RPMI7951 (cell line): ENCODE measurements at places on chromosomes 3 and 15. TPM values are rescaled to one million over a fixed set of nuclear protein-coding genes. Genes with fewer than 3 reads are reported as not detected.

DNA sequence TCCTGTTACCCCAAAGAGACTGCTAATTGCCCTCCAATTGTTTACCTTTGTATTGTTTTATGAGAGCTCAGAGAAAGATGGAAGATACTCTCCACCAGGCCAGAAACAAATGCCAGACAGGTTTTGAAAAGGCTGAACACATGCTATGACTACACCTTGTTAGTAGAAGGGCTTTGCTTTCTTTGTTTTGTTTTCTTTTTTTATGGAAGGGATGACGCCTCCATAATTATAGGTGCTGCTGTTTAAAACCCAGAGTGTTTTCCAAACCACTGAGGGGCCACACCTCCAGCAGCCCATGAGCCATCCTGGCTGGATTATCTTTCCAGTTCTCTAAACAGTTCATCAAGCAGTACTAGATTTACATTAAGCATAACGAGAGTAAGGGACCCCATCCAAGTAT is 5.6 kb upstream of the FOXP1 start:
- no peak for DNase-seq

DNA sequence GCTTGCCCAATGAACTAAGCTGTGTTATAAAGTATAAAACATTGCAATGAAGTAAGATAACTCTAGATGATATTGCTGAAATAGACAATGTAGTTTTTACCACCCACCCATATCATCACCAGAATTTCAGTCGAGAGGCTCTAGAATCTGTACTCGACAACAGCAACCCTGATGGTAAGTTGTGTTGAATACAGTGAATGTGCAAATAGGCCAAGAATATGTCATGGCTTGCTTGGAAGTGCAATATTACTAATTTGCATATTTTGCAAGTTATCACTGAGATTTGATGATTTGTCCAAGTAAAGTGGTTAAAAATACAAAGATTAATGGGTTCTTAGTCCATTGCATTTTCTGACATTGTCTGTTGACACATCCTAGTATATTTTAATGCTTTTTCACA is 90.6 kb upstream of the TUSC7 start:
- no peak for DNase-seq

GRCh38 chr15:27861171-27861570 is 237.9 kb downstream of the OCA2 start:
- no peak for DNase-seq

- no peak for DNase-seq
Observed at GRCh38 chr15:77775837-77776236, 143.1 kb upstream of the LINGO1 start.

GRCh38 chr15:29452881-29453731 is 183.5 kb upstream of the NSMCE3 start:
- peak; percentile 65 for DNase-seq

- no peak for DNase-seq
Observed at GRCh38 chr3:119652306-119653033, 7.9 kb downstream of the POPDC2 start.

- DNase-seq: no peak
Observed at GRCh38 chr15:25739687-25740121, 123.4 kb downstream of the ATP10A start.

- DNase-seq: no peak
Observed at GRCh38 chr3:56200251-56200650, 268.0 kb downstream of the ERC2 start.

- no peak for DNase-seq
Observed at GRCh38 chr15:52485290-52485689, 43.4 kb downstream of the MYO5A start.

DNA sequence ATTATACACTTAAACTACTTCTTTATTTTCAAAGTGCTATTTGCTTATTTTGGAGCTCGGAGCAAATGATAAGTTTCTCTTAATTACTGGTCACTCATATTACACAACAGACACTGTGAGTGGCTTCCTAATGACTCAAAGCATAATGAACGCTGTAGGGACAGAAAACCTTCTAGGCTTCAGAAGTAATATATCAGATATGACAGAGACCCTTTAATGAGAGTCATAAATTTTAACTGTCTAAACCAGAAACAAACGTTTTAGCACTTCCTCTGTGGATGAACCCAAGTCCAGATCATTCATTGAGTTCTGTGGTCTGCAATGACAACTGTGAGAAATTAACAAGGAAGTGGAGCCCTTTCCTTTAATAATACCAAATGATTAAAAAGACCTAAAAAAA is 66.6 kb downstream of the ARPP21 start:
- DNase-seq: no peak

GRCh38 chr15:34837246-34838016 is 42.1 kb upstream of the ACTC1 start:
- peak; percentile 90 for DNase-seq

DNA sequence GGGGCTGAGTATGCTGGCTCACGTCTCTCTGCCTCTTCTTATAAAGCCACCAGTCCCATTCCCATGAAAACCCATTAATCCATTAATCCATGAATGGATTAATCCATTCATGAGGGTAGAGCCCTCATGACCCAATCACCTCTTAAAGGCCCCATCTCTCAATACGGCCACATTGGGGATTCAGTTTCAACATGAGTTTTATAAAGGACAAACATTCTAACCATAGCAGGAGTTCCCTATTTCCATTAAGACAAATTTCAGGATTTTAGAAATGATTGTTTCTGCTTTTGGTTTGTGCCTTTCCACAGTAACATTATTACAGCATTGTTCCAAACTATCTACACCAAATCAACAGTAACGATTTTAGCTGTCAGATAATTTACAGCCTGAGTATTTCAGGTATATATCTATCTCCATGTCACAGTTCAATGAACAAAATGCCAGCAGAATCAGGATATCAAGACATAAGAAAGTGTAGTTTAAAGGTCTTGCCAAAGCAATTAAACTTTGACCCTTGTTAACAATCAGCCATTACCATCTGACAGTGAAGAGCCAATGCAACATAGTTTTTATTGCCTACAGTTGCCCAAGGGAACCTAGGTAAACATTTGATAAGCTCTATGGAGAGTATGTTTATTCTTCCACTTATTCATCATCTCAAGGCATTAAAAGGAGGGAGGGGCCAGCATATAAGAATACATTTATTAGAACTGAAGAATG is 3.8 kb downstream of the TSPAN3 start:
- no peak for DNase-seq

GRCh38 chr3:177041021-177041729 is 156.1 kb downstream of the TBL1XR1 start:
- DNase-seq: no peak

GRCh38 chr3:99543796-99544195 is 94.6 kb upstream of the COL8A1 start:
- no peak for DNase-seq

GRCh38 chr3:138389841-138390581 is 41.6 kb downstream of the MRAS start:
- peak; percentile 90 for DNase-seq

GRCh38 chr3:73591286-73591800 is 33.4 kb downstream of the PDZRN3 start:
- no peak for DNase-seq

DNA sequence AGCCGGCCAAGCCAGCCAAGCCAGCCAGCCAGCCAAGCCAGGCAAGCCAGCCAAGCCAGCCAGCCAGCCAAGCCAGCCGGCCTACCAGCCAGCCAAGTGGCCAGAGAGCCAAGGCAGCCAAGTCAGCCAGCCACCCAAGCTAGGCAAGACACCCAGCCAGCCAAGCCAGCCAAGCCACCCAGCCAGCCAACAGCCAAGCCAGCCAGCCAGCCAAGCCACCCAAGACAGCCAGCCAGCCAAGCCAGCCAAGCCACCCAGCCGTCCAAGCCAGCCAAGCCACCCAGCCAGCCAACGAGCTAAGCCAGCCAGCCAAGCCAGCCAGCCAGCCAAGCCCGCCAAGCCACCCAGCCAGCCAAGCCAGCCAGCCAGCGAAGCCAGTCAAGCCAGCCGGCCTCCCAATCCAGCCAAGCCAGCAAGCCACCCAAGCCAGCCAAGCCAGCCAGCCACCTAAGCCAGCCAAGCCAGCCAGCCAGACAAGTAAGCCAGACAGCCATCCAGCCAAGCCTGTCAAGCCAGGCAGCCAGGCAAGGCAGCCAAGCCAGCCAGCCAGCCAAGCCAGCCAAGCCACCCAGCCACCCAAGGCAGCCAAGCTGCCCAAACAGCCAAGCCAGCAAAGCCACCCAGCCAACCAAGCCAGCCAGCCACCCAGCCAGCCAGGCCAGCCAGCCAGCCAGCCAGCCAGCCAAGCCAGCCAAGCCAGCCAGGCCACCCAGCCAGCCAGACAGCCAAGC is 200.5 kb downstream of the GOLGA6L6 start:
- DNase-seq: peak; percentile 38

GRCh38 chr3:179651687-179652446 is 973 bp upstream of the USP13 start:
- DNase-seq: peak; percentile 8

DNA sequence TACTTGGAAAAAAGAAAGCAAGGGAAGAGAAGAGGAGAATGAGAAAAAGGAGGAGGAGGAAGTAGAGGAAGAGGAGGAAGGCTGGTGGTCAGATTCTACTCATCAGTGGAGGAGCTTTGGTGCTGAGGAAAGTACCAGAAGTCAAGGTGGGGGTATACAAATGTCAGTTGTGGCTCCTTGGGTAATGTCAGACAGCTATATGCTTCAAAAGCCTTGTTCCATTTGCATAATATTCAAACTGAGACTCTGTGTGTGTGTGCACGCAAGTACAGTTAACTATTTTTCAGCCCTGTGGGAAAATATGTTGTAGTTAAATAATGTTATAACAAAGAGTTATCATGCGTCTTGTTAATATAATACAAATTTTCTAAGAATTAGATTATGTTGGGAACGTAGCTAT is 609.7 kb downstream of the PDCD6IP start:
- DNase-seq: no peak

- DNase-seq: peak; percentile 19
Observed at GRCh38 chr3:147977001-147977400, 567.8 kb downstream of the ZIC1 start.

DNA sequence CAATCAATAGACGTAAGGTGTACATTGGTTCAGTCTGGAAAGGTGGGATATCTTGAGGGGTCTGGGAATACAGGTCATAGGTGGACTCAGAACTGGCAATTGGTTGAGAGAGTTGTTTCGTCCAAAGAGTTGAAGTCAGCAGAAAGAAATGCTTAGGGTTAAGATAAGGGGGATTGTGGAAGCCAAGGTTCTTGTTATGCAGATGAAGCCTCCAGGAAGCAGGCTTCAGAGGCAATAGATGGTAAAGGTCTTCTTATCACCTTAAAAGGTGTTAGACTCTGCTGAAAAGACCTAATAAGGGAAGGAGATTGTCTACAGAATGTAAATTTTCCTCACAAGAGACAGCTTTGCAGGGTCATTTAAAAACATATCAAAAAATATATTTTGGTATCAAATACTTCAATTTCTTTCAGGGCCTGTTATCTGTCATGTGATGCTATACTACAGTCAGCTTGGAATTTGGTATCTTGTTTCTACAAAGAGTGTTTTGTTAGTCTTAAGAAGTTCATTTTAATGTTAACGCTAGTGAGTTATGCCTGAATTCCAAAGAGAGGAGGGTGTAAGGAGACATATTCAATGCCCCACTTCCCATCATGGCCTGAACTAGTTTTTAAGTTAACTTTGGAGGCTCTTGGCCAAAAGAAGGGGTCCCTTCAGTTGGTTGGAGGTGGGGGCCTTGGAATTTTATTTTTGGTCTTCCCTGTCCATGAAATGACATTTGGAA is 378.2 kb upstream of the ROBO2 start:
- no peak for DNase-seq

DNA sequence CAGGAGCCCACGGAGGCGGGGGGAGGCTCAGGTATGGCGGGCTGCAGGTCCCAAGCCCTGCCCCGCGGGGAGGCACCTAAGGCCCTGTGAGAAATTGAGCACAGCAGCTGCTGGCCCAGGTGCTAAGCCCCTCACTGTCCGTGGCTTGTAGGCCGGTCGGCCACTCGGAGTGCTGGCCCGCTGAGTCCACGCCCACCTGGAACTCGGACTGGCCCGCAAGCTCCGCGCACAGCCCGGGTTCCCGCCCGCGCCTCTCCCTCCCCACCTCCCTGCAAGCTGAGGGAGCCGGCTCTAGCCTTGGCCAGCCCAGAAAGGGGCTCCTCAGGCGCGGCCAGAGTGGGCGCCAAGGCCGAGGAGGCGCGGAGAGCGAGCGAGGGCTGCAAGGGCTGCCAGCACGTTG is 12.2 kb upstream of the KCNMB3 start:
- DNase-seq: no peak

DNA sequence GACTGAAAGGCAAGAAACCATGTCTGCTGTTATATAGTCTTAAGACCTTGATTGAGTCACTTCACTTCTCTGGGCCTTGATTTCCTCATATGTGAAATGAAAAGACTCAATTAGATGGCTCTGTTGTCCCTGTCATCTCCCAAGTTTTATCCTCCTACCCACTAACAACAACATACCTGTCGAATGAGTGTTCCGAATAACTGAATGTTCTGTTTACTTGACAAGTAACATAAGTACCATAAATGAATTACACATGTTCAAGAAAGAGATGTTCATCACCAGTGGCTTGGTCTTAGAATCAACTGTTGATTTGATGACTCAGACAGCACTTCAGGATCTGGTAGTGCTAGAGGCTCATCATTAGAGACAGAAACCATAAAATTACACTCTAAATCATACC is 311.7 kb downstream of the VPS13C start:
- peak; percentile 39 for DNase-seq

GRCh38 chr3:70885636-70886035 is 573.2 kb upstream of the MDFIC2 start:
- DNase-seq: no peak

DNA sequence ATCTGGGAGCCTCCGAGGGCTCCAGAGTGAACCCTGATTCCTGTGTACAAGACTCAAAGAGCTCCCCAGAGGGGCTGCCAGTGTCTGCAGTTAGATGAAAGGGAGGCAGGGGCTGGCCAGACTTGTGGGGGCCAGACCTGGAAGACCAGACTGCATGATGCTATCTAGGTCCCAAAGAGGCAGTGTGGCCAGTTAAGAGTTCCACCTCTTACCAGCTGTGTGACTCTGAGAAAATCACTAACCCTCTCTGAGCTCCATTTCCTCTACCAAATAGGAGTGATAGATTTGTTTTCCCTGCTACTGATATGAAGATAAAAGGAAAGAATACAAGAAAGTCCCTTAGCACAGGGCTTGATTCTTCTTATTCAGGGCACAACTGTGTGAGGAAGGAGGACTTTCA is 29.0 kb downstream of the ACSBG1 start:
- DNase-seq: no peak

DNA sequence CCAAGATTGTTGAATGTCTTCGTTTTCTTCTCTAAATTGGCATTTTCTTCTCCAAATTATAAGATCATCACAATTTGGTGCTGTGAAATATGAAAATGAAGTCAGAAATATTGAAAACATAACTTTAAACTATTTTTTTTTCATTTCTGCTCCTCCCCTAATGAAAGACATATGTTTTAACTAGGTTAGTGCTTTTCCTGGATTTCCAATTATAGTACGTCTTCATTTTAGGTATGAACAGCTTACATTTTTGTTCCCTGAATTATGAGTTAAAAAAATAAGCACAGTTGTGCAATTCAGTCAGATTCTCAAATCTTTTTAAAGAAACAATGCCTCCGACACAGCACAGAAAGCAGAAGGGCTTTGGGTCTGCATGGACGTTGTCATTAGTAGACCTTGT is 83.5 kb upstream of the CFAP20DC start:
- no peak for DNase-seq

Gene NOP10
- total RNA-seq: 411 and 530 TPM in 2 replicates

Gene THRB
- total RNA-seq: 0.24 and 0.98 TPM in 2 replicates

Gene ASB14
- total RNA-seq: not detected in 2 replicates

Gene CHST14
- 27.1 and 29.3 TPM in 2 replicates for total RNA-seq

Gene IL17RD
- total RNA-seq: 8.8 and 18.7 TPM in 2 replicates

Gene NBEAL2
- total RNA-seq: 4.1 and 6.1 TPM in 2 replicates

Gene GOLGA8N
- 0.49 and 0.72 TPM in 2 replicates for total RNA-seq

Gene SLC24A5
- total RNA-seq: 0.29 TPM in 1 of 2 replicates, not detected in the other

Gene NFKBIZ
- total RNA-seq: 9.5 and 12.1 TPM in 2 replicates

Gene IGF2BP2
- total RNA-seq: 29.2 and 31.5 TPM in 2 replicates

Gene KAT2B
- total RNA-seq: 11.3 and 13.1 TPM in 2 replicates
